Activated naive CD4-positive, alpha-beta T cell treated with anti-CD3 and anti-CD28 coated beads for 36 hours (primary cell): ENCODE measurements at places on chromosomes 2 and 18.

- DNase-seq, result no peak
These were observed 27.1 kb downstream of the LIPG start for GRCh38 chr18:49588971-49589370.

DNA sequence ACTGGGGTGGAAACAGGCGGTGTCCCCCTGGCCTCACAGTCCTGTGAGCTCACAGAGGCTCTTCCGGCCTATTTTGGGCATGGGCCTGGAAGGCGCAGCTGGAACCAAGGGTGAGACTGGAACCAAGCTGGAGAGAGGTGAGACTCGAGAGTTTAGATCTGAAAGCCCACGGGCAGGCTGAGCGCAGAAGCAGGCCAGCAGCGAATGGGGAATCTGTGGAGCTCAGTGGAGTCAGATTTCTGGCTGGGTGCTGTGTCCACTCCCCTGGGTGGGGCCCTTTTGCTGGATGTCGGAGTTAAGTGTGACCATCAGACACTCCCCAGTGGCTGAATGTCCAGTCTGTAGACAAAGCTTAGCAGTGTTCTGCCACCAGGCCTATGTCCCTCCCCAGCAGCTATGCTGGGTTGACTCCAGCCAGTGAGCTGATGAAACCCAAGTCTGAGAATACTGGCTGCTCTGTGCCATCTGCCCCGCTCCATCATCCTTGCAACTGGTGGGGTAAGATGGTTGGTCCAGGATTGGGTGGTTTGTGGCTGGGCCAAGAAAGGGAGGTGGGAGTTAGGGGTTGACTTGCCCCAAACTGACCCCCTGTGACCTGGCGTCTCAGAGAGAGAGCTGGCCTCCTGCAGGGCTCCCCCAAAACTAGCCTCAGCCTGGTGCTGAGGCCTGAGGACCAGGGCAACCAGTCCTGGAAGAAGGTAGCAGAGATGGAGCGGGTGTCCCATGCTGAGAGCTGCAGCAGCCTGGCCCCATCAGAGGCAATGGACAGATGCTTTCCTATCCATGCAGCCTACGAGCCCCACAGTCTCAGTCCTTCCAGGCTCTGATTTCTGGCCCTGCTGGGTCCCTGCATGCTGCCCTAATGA, 34.4 kb downstream of the CYP26B1 start:
- no peak for DNase-seq

GRCh38 chr18:68480196-68480595, 234.7 kb downstream of the TMX3 start:
- DNase-seq, result no peak

DNA sequence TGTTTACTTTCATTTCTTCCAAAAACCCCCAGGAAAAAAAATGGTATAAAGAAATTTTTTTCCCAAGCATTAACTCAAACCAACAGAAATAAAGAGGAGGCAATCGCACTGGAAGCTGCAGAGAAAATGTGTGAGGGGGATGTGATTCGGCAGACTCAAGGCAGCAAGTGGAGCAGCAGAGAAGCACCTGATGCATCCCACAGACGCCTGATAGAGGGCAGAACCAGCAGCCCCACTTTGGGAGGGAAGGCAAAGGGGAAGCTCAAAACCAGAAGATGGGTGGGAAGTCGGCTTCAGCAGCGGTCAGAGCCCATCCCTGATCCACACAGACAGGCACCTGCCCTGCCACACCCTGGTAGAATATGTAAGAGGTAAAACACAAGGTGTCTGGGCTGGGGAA, 12.6 kb downstream of the FTCDNL1 start:
- no peak for DNase-seq

GRCh38 chr18:55252053-55252675, 292.9 kb upstream of the CCDC68 start:
- DNase-seq, result no peak

GRCh38 chr2:183390109-183390508, 265.9 kb downstream of the NUP35 start:
- no peak for DNase-seq

GRCh38 chr2:14634489-14635390, 2.2 kb downstream of the LRATD1 start:
- DNase-seq, result peak; percentile 27

GRCh38 chr18:24672165-24672941, 211.9 kb downstream of the HRH4 start:
- DNase-seq, result peak; percentile 7

GRCh38 chr2:173160618-173161017, 85.0 kb downstream of the MAP3K20 start:
- DNase-seq, result no peak

DNA sequence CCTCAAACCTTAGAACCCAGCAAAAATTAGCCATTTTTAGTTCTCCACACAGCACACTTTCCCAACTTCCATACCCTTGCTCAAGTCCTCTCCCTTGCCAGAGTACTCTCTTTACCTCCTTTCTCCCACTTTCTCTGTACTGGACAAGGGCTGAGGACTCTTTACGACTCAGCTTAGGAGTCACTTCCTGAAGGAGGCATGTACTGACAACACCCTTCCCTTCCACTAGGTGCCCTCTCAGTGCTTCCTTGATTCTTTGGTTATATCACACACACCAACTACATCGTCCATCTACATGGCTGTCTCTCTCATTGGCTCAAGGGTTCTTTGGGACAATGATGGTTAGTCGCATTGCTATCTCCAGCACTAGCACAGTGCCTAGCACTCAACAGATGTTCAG, 5.2 kb upstream of the C18orf63 start:
- peak; percentile 18 for DNase-seq

DNA sequence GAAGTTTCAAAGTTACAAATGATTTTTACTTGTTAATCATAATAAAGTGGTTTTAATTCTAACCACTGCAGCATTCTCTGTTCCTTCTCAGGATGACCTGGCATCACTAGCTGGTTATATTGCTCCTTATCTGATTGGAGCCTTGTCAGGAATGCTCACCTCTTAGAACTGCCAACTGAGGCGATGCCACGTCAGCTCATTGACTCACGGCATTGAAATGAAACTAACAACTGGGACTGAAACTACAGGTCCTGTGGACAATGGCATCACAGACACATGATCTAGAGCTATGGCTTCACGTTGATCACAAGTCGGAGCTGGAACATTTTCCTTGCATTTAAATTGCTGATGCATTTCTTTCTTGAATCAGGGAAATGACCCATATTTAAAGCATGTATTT, 54.9 kb upstream of the MAP2 start:
- peak; percentile 9 for DNase-seq

DNA sequence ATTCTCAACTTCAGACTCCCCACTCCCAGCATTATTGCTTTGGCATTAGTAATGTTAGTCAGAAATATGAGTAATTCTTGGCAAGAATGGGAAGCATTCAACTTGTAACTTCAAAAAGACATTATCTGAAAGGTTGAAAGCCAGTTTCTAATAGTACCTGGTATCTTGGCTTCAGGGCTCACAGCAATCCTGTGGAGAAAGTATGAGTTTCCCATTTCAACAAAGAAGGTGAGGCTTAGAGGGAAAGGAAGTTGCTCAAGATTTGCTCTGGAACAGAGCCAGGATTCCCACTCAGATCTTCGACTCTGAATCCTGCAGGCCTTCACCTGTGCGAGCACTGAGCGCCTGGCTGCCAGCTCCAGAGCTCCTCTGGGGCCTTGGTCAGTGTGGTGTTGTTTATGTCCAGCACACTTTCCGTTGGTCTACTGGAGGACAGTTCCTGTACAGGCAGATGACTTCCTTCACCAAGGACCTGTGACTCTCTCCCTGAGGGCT, 136.1 kb downstream of the MCFD2 start:
- no peak for DNase-seq

DNA sequence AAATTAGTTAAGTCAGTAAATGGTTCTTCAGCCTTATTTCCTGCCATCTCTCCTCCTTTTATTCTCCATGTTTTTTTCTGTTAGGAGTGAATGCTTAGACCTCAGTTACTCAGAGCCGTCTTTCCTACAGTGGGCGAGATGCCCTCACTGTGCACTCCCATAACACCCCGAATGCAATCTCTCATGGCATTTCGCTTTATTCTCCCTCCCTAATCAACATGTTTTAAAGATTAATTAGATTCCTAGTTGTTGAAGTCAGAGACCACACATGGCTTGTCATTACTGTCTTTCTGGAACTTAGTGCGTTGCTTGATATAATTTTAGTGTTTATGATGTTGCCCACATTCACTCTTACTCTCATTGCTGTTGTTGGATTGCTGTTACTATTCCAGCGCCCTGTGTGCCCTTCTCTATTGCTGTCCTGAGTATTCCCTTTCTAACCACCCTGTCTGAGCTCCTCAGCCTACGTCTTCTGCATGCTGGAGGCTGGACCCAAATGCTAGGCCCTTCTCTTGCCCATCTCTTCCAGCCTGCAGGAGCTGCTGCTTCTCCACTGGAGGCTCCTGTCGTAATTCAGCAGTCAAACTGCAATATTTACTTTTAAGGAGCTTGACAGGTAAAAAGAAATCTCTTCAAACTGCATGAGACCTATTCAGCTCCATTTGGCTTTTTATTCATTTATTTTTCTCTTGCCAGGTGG, 99.3 kb downstream of the MAP2 start:
- DNase-seq, result no peak

- no peak for DNase-seq
These were observed 1080.8 kb upstream of the PIK3C3 start for GRCh38 chr18:40874233-40874632.

GRCh38 chr18:13445241-13445897, 226.8 kb downstream of the LDLRAD4 start:
- DNase-seq, result no peak

DNA sequence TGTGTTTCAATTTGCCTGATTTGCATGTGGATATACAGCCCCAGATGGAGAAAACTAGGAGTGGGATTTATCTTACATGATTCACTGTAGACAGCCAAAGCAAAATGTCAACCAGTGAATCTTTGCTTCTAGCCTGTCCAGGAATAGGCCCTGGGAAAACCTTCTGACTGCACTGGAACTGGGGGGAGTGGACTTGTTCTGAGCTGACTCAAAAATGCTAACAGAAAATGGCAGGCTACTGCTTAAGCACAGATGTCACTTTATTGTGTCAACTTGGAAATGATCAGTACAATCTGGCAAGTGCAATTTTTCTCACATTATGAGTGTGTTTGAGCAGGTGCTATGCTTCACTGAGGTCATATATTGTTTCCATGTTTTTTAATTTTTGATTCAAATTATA, 593.7 kb downstream of the NRXN1 start:
- no peak for DNase-seq

DNA sequence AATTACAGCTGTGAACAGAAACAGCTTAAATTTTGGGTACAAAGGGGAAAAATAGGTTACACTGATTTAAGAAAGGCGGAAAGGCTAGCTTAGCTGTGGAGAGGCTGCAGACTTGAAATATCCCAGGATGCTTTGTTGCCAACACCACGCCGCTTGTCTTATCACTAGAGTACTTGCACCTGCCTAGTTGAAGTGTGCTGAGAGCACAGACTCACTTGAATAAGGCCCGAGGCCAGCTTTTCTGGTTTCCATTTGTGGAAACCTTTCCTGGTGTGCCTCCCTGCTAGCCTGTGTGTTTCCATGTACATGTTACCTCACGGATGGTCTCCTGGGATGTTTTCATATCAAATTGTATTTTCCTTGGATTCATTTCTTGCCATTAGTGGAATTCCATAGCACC, 3.2 kb downstream of the CABLES1 start:
- DNase-seq, result no peak

DNA sequence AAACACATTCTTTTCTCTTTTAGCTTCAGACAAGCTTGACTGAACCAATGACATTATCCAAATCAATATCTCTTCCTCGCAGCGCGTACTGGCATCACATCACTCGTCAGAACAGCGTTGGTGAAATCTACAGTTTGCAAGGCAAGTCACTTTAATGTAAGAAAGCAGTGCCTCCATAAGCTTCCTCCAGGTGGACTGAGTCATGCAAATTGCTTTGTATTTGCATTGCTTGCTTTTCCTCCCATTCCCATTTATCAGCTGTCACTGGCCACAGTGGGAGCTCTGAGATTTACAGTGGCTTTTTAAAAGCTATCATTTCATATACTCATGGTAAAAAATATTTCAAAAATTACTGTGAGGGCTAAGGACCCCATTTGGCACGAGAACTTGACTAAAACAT, 189.9 kb downstream of the CD226 start:
- DNase-seq, result no peak

- peak; percentile 90 for DNase-seq
These were observed 83.3 kb downstream of the ICOS start for GRCh38 chr2:204019572-204020501.

- DNase-seq, result no peak
These were observed 167.2 kb downstream of the FBXO15 start for GRCh38 chr18:73980289-73980979.

GRCh38 chr2:101770726-101771125, 73.2 kb downstream of the MAP4K4 start:
- DNase-seq, result peak; percentile 37

DNA sequence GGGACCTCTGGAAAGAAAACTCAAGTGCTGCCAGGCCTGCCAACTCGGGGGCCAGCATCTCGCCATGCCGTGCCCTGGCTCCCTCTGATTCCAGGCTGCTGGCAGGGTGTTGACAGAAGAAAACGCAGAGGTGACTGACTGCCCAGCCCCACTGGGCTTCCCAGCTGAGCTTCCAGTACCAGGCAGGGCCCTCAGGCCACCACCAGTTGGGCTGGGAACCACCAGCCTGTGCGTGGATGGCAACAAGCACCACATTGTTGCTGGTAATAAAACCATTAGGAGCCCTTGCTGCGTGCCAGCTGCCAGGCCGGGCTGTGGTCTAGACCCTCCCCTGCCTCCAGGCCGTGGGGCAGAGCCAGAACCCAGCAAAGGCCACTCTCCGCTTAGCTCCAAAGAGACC, 9.2 kb downstream of the DNMT3A start:
- no peak for DNase-seq

GRCh38 chr18:79385708-79386341, 9.9 kb upstream of the NFATC1 start:
- DNase-seq, result no peak

- no peak for DNase-seq
These were observed 2.7 kb downstream of the GEN1 start for GRCh38 chr2:17756668-17757067.

GRCh38 chr2:24793761-24794435, 673 bp downstream of the CENPO start:
- peak; percentile 30 for DNase-seq

DNA sequence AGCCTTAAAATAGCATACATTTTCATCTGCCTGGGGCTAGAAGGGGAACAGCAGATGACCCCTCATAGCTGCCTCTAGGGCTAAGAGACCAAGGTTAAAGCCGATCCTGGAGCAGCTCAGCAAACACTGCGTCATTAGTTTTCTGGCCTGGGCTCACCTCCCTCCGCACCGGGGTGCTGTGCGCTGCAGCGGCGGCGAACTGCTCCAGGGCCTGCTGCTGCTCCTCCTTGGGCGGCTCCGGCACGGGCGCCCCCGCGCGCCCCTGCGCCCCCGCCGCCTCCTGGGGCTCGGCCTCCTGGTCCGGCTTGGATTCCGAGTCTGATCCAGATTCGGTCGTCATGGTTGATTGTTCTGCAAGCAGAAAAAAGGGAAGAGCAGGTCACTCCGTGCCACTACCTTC, 55.0 kb downstream of the EPB41L3 start:
- no peak for DNase-seq
